ENCODE measurements at places on chromosomes 11 and 22.
A peak's percentile ranks its signal among the peaks of the same experiment; 100 is the strongest.

- DNase-seq: no peak
Measured at GRCh38 chr11:97772705-97773104, 1248.0 kb upstream of the CNTN5 start.

DNA sequence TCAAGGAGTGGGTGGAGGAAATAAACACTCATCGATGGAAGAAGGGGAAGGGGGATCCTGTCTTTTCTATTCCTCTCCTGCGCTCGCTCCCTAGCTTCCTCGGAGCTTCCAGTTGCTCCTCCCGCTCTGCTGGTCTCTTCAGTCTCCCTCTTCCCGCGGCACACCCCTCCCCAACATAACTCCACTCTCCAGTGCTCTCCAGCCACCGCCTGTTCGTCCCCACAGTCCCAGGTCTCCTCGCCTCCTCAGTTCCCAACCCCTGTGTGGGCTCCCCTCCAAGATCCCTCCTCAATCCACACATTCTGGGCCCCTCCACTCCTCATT is 438 bp downstream of the ZW10 start:
- DNase-seq: no peak

DNA sequence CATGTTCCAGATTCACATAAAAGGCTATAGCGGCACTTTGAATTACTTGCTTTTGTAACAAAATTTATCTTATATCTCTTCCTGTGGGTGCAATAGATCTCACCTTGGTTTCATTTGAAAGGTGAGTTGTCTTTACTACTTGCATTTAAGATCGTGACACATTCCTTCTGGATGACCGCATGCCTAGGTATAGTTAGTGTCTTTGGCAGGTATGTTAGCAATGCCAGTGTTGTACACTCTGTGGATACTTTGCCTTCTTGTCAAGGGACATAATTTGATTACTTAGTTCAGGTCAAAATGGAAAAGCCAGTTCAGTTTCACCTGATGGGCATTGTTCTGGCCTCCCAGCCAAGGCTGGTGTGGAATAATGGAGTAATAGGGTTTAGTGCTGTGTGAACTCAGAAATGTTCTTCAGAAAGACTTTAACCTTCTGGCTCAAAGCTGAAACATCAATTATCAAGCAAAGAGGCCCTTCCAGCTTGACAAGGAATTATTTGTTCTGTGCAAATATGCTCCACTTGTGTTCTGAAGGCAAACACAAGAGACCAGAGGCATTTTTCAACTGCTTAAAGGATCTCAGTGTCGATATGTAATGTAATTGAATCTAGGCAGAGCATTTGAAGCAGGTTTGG is 64.6 kb downstream of the AMOTL1 start:
- DNase-seq: no peak

- no peak for DNase-seq
Measured at GRCh38 chr11:124943741-124944140, 7.9 kb upstream of the HEPACAM start.

- DNase-seq: no peak
Measured at GRCh38 chr11:46918083-46918787, at the start of gene LRP4. TSS of gene LRP4 (minus strand) at chr11:46918550. CDS start at chr11:46918379, 171 bp downstream.

DNA sequence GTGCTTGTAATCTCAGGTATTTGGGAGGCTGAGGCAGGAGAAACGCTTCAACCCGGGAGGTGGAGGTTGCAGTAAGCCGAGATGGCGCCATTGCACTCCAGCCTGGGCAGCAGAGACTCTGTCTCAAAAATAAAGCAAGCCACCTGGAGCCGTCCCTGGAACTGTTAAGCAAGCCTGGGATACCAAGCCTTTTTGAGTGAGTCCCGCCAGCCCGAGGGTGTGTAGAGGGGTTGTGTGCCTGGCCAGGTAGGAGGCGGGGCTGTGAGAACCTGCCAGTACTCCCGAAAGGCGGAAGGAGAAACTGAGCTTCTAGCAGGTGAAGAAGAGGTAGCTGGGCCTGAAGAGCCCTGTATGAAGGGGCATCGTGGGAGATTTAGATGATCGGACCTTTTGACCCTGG is 52.4 kb downstream of the TRIOBP start:
- no peak for DNase-seq

GRCh38 chr11:63951779-63952536 is 13.2 kb downstream of the NAA40 start:
- peak; percentile 50 for DNase-seq

DNA sequence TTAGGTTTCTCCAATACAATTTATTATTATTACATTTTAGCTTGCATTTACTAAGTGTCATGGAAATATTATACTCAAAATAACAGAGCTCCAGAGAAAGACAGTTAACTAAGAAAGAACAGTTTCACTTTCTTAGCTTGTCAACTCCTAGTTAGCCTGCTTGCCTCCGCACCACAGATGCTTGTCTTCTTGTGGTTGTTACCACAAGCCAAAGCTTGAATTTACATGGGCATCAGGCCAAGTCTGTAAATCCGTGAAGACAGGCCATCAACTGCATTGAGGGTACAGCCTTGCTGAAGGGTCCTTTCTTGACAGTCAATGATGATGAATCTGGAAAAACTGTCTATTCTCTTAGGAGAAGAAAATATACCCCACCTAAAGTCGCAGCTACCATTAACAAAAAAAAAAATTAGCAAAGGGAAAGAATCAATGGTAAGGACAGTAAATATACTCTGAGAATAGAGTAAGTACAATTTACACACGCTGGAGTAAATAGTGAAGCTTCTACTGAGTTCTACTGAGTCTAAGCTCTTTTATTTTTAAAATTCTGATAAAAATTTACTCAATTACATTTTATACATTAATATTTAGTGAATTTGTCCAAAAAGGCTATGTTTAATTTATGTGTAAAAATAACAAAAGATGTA is 15.6 kb upstream of the DENND5A start:
- peak; percentile 76 for DNase-seq

- no peak for DNase-seq
Measured at GRCh38 chr11:18650353-18650752, 16.2 kb upstream of the SPTY2D1 start.

DNA sequence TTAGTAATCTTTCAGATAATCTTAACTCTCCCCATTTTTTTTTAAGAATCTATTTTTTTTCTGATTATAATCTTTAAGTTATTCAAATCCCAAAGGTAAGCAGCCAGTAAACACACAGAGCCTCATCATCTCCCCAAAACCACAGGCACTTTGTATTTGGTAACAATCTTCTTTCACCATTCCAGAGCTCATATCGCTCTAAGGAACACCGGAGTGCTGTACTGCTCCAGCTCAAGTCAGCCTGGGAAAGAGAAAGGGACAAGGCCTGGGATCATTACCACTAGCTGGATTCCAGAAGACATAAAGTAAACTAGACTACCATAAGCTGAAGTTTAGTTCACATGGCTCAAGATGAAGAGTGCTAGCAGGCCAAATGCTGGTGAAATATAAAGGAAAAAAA is 73.0 kb upstream of the APOA1 start:
- no peak for DNase-seq

DNA sequence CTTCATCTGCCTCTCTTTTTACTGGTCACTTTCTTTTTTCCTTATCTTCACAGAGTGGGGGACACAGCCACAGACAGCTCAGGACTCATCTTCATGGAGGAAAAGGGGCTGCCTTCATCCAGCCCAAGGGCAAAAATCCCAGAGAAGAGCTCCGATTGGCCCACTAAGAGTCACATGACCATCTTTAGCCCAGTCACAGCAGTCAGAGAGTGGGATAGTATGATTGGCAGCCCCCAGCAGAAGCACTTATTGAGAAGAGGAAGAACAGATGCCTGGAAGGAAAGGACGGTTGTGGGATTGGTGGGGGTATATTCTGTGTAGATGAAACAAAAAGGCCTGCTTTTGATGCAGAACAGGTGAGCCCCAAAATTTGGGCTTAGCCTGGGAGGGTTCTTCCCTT is 77.8 kb downstream of the MN1 start:
- DNase-seq: no peak

DNA sequence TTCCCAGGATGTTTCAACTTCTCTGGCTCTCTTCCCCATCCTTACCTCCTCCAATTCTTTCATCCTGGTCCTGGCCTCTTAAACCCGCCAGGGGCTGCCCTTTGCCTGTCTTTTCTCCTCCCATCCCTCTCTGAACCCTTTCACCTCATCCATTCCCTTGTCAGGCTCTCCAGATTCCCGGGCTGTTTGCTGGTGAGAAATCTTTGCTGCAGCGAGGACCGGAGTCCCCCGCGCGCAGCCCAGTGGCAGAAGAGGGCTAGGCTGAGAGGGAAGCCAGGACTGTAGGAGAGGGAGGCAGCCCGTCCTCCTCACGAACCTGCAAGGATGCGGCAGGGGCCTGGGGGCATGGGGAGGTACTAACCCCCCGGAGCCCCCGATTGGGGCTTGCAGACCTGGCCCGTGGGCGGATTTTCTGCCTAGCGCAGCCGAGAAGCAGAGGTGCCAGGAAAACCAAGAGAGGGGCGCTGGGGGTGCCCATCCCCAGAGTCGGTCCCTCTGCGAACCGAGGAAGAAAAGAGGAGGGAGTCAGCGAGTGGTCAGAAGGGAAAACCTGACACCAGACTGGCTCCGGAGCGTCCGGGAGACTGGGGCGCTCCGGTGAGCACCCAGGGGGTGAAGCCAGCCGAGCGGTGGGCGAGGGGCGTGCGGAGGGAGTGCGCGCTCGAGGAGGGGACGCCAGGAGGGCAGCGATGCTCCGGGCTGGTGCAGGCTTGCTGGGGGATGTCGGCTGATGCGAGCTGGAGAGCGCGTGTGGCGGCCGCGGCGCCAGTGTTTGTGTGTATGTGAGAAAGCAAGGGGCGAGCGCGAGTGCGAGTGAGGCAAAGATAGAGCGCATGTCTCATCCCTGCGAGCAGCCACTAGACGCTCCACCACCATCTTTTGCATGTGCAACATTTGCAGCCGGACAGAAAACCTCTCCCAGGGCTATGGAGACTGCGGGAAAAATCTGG is at the start of gene GRIA4:
Gene GRIA4, plus strand, starts transcription at position 242 of the 950 bp plus-strand sequence. CDS start 925 bp downstream, outside the sequence.
- DNase-seq: peak; percentile 12

DNA sequence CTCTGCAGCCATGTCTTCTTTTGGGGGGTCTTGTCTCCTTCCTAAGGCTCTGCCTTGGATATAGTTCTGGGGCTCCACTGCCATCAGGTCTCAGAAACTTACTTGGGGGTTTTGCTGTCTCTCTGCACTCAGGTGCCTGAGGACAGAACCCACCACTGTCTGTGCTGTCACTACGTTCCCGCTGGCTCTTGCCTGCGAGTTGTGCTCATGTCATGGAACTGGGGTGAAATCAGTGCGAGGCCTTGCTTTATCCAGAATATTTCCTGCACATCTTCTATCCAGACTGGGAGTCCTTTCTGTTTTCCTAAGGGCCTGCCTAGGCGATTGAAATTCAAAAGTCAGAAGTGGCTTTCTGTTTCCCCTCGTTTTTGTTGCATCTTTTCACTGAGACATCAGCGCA is 6.6 kb upstream of the USP2 start:
- DNase-seq: no peak

GRCh38 chr11:77303328-77303727 is 1.8 kb upstream of the GDPD4 start:
- DNase-seq: no peak

- no peak for DNase-seq
Measured at GRCh38 chr11:105673089-105673488, 63.2 kb downstream of the GRIA4 start.

DNA sequence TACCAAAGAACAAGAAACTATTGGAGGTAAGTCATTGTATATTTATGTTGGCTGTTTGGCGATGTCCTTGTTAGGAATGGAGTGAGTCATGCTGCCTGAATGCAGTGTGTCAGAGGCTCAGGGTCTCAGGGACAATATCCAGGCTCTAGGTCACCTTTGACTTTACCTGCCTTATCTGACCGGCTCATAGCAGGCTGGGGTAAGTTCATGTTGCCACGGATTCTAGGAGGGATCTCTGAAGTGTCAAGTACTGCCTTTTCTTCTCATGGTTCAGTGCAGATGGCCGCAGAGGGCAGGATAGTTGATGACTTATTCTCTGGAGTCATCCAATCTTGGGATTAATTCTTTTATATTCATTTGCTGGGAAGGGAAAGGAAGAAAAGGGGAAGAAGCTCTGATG is 53.2 kb downstream of the SPON1 start:
- no peak for DNase-seq

- no peak for DNase-seq
Measured at GRCh38 chr11:80635178-80635577, 1194.3 kb upstream of the TENM4 start.

DNA sequence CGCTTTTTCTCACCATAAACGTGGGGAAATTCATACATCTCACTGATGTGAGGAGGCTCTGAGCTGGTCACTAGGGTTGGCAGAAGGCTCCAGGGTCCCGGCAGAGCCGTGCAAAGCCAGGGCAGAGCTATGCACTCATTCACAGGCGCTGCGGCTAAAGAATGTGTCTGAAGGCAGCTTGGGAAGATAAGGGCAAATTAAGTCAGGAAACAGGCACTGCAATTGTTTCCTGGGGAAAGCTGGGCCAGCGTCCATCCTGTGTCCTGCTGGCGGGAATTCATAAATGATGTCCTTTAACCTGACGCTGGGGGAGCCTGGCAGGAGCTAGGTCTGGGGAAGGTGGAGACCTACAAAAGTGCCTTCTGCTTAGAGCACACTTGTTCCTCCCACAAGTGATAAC is 27.6 kb downstream of the PKNOX2 start:
- no peak for DNase-seq

GRCh38 chr22:49298834-49299750 is 528.6 kb downstream of the BRD1 start:
- no peak for DNase-seq

- DNase-seq: no peak
Measured at GRCh38 chr11:35180317-35181233, 41.6 kb downstream of the CD44 start.

DNA sequence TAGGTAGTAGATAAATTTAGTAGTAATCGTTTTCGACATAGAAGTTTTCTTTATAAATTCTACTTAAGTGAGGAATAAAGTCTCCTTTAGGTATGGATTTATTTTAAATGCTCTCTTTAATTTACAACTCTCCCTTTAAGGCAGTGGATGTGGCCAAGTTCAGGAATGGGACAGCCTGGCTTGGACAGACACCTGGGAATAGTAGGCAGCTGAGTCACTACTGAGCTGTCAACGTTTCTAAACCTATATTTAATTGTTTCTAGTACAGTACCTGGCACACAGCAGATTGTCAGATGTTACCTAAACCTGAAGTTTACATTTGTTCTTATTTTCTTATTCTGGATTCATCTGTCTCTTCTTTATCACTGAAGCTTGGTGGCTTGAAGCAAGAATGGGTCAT is 85.1 kb downstream of the DEPDC5 start:
- no peak for DNase-seq

- DNase-seq: no peak
Measured at GRCh38 chr11:111112614-111113013, 132.9 kb upstream of the POU2AF2 start.

DNA sequence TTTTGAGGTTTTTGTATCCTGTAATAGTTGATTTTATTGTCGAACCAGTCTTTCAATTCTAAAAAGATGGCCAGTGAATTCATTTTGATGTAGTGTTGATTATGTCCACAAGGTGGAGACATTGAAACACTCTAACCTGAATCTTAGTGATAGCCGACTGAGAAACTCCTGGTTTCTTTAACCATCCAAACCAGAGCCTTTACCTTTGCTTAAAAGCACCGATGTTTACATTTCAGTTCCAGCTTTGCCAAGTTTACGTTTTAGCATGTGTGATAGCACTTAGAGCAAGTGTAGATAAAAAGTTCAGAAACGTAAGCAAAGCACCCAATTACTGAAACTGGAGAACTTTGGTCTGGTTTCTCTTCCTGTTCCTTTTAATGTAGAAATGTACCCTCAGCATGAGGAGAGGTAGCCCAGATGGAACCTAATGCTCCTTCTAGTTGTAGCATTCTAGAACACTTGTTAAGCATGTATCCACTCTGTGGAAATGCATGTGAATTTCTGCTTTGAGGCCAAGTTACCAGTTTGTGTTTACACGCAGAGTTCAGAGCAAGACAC is 208.6 kb downstream of the DBX1 start:
- peak; percentile 59 for DNase-seq
